ENCODE measurements at places on chromosomes 2 and 18.

DNA sequence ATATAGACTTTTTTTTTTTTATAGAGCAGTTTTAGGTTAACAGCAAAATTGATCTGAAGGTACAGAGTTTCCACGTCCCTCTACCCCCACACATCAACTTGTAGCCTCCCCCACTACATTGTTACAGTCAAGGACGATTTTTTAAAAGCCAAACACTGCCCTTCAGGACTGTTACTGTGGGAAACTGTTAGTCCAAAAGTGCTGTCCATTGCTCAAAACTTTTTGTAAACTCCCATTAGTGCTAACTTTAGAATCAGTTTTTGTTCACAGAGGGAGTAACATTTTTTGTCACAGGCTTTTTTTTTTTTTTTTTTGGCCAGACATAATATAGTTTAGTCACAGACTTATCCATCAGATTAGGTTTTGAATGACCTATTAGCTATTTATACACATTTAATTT lies 24.1 kb downstream of the ELP2 start:
- no peak for DNase-seq

DNA sequence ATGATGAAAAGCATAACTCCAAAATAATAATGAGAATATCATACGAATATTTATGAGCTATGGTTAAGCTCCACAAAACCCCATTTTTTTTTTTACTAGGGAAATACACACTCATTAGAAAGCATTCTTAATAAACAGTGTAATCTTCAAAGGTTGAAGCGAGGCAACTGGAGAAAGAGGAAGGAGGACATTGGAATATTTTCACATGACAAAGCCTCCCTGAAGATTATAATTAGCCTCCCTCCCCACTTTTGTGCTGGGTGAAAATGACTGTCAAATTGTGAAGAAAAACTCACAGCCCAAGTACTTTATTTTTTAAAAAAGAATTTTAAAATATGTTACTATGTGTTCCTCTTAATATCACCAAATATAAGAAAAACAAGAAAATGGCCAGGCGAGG lies 64.1 kb upstream of the NFU1 start:
- no peak for DNase-seq

DNA sequence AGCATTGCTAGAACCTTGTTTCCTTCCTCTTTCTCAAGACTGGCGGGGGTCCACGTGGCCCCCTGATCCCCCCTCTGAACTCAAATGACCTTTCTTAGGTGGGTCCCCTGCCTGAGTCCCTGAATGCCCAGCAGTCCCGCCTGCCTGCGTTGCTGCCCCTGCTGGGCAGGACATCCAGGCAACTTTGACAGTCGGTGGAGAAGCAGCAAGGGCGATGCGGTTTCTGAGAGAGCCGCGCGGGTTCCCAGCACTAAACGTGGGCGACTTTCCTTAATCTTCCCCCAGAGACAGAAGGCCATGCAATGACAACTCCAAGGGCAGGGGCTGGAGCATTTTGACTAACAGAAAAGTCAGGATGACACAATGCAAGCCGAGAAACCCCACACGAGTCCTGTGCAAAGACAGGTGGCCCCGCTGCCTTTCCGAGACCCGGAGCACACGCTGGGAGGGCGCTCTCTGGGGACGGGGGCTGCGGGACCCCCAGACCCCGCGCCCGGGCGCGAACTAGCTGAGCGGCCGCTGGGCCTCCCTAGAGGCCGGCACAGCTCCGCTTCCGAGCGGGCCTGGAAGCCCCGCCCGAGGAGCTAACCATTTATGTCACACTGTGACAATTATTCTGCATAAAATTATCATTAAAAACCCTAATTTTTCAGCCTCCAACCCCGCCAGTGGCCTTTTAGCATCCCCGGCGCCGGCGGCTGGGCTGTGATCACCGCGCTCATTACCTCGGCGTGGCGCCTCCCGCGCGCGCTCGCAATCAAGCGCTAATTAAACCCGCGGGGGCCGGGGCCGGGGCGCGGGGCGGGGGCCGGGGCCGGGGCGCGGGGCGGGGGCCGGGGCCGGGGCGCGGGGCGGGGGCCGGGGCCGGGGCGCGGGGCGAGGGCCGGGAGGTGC lies 27.4 kb downstream of the ASB18 start:
- DNase-seq, result no peak

DNA sequence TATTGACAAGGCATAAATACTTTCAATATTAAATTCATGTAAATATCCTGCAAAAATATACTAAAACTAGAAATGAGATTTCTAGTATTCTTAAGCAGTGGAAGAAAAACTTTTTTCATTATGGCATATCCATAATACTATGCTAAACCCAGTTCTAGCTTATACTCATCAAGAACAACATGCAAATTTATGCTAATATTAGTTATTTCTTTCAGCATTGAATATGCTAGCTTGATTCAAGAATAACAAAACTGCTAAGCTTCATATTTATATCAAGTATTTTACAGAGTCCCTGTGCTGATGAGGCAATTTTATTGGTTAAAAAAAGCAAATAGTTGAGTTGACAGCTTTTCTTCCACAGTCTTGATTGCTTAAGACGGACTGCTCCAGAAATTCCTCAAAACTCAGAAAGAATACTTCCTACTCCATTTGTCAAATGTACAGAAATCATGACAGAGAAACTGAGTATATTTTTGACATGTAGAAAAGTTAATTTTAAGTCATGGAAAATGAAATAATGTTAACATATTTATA lies 105.0 kb downstream of the PIGN start:
- no peak for DNase-seq

- no peak for DNase-seq
Measured at GRCh38 chr2:144477281-144477956, 42.5 kb downstream of the ZEB2 start.

DNA sequence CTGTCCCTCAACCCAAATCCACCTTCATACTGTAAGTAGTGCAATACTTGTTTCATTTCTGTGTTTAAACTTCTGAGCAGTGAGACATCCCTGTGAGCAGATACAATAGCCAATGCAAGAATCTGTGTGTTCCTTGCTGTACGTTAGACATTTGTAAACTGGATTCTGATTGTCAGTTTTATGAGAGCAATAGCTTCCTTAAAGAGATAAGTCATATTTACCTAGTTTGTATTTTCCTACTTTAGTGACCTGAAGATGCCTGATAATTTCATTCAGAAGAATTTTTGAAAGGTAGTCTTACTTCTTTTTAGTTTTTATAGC lies 90.7 kb downstream of the DPP4 start:
- DNase-seq, result no peak

DNA sequence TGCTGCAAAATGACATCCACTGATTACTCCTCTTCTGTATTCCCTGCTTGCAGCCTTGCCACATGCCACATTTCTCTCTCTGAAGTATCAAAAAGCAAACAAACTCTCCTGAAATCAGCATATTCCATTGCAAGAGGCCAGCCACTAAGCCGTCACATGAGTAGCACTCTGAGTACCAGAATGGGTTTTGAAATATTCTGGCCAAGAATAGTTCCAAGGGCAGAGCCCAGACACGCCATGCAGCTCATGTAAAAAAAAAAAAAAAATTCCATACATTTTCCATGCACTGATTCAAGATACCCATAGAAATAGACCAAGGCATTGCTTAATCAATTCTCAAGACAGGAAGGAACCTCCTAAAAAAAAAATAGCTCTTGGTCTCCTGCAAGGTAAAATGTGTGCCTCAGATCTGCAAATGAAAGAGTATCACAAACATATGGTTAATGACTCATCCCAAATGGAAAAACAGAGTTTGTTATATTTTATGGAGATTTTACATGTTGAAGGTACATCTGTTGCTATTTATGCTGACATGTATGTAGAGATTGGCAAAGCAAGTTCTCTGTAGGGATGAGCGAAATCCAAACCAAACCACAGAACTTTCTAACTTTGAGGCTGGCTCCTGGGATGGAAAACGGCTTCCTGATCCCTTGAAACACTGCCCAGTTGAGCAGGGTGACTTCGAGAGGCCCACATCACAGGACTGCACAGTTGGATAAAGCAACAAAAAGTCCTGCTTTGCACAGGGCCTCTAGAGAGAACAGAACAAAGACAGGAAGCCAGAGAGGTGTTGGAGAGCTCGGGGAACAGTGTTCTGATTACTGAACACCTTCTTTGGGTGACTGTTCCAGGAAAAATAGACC lies 346.2 kb downstream of the ZNF521 start:
- DNase-seq, result no peak

DNA sequence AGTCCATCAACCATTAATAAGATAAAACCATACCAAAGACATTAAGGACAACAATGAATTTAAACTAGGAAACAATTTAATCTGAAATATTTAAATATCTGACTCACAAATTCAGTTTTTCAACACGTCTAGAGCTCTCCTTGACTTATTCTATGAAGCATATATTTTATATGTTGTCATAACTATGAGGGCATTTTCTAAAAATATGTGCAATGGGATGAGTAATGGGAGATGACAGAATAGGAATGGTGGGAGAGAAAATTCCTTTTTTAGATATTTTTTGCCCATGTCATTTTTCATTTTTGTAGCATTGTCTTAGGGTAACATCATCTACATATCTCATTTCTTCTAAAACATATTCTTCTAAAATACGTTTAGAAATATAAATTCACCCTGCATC lies 79.2 kb upstream of the CDH2 start:
- DNase-seq, result no peak

- DNase-seq, result no peak
Measured at GRCh38 chr18:35376393-35376741, 770 bp downstream of the ZNF396 start.

DNA sequence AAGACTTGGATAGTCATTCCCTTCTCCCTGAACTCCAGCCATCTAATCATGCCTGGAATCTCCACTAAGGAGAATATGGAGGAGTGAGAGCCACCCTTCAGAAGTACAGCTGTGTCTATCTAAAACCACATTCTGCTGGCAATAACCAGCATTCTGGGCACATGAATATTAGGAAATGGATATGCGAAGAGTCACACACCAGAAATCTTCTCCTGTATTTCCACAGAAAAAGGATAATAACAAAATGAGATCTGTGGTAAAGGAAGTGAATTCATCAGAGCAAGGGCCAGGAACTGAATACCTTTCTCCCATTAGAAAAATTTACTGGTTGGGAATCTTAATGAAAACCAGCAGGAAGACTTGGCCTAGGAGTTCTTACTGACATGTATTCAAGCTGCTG lies 218.8 kb downstream of the SCG2 start:
- no peak for DNase-seq

GRCh38 chr18:77063260-77063659 lies 69.3 kb downstream of the MBP start:
- peak; percentile 47 for DNase-seq

- DNase-seq, result no peak
Measured at GRCh38 chr2:45130736-45131135, 121.5 kb upstream of the SIX2 start.

GRCh38 chr2:168819829-168820489 lies 17.5 kb downstream of the NOSTRIN start:
- DNase-seq, result no peak

GRCh38 chr2:196173505-196173904 lies 2.1 kb upstream of the STK17B start:
- DNase-seq, result no peak

GRCh38 chr2:191577605-191578004 lies 100.3 kb upstream of the NABP1 start:
- no peak for DNase-seq

GRCh38 chr2:18584608-18584954 lies 4.8 kb downstream of the NT5C1B start:
- DNase-seq, result no peak

DNA sequence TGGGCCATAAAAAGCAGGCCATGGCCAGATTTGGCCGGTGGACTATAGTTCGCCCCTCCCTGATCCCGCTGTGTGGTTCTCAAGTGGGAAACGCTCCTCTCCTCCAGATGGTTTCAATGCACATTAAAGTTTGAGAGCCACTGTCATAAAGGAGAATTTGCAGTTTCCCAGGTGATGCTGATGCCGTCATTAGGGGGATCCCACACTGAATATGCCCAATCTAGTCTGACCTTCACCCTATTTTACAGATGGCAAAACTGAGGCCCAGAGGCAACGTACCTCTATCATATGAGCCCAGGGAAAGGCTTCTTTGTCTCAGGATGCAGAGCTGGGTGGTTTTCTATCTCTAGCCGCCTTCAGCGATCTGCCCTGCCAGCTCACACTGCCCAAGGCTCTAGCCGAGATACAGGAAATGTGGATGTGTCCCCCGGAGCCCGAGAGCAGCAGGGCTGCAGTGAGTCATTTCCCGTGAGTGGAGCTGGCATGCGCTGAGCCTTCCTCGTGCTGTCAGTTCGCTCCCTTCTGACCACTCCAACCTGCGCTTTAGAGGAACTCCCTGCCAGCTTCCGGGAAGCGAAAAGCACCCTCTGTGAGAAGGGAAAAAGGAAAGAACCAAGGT lies 116.2 kb downstream of the SMAD7 start:
- peak; percentile 57 for DNase-seq
